ENCODE measurements at places on chromosomes 1 and 21.

DNA sequence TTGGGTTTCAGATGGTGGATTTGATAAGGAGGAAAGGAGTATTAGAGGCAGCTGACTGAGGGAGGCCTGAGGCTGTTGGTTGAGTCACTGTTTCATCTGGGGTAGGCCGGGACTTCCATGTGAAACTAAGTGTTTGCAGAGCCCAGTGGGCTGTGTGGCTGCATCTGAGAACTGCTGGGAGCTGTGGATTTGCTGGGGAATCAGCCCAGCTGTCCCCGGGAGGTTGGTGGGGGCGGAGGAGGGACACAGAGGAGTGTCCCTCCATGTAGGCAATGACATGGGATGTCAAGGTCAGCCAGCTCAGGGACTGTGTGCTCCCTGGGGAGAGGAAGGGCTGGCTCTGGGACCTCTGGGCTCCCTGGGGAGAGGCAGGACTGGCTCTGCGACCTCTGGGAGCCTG, 36.4 kb downstream of the SLC2A7 start:
- DNase-seq, result no peak

GRCh38 chr1:53807916-53808315, 30.2 kb downstream of the NDC1 start:
- no peak for DNase-seq

- DNase-seq, result no peak
These were observed 33.2 kb downstream of the RHOU start for GRCh38 chr1:228768355-228769000.

DNA sequence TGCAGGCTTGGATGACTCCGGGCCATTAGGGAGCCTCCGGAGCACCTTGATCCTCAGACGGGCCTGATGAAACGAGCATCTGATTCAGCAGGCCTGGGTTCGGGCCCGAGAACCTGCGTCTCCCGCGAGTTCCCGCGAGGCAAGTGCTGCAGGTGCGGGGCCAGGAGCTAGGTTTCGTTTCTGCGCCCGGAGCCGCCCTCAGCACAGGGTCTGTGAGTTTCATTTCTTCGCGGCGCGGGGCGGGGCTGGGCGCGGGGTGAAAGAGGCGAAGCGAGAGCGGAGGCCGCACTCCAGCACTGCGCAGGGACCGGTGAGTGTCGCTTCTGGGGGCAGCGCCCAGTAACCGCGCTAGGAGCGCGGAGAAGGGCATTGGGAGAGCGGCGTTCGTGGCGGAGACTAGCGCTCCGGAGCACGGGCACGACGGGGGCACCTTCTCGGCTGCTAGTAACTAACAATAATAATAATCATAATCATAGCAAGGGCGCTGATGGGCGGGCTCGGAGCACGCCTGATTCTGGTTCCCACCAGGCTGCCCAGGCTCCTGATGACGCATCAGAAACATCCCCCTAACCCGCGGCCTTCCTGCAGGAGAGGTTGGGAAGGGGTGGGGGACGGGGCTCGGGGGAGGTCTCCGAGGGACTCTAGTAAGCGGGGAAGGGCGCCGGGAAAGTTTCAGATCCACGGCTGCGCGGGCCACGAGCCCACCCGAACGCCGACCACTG, at the start of gene MX1:
TSS of gene MX1 (plus strand) at position 286 of the 722 bp plus-strand sequence. CDS start 5,832 bp downstream, outside the sequence.
- peak; percentile 20 for DNase-seq

- no peak for DNase-seq
These were observed 10.7 kb upstream of the COL16A1 start for GRCh38 chr1:31714442-31715086.

- no peak for DNase-seq
These were observed 62.9 kb downstream of the PACC1 start for GRCh38 chr1:212351588-212352362.

DNA sequence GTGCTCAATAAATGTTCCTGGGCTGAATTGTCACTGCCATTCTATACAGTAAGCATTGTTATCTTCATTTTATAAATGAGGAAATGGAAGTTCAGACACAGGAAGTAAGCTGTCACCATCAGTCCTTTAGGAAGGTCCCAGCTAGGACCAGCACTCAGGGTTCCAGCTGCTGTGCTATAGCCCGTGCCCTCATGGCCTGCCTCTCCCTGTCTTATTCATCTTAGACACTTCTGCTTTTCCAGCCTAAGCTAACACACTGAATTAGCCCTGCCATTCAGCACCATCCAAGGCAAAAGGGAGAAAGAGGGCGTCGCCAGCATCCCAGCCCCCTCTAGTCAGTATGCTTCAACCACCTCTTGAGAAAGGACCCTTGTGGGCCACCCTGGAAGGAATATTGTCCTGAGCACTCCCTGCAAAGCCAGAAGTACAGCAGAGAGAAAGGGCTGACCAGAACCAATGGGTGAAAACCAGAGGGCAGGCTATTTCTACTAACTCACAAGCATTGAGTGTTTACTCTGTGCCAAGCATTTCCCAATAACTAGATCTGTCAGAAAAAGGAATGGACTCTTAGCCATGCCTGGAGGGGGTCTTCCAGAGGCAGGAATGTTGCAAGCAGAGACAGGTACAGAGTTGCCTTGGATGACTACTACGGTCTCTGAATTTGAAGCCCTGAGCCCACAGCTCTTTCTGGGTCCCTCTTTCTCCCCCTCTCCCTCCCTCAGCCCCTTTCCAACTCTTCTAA, 77.9 kb upstream of the NFIA start:
- DNase-seq, result no peak
